CD8-positive, alpha-beta T cell (primary cell): ENCODE measurements at places on chromosomes 5 and 9. TPM values are rescaled to one million over a fixed set of nuclear protein-coding genes. Genes with fewer than 3 reads are reported as not detected.
A peak's percentile ranks its signal among the peaks of the same experiment; 100 is the strongest.

The ANKRD18B gene
- total RNA-seq: not detected

The CTSL gene
- total RNA-seq: 1.2 TPM

DNA sequence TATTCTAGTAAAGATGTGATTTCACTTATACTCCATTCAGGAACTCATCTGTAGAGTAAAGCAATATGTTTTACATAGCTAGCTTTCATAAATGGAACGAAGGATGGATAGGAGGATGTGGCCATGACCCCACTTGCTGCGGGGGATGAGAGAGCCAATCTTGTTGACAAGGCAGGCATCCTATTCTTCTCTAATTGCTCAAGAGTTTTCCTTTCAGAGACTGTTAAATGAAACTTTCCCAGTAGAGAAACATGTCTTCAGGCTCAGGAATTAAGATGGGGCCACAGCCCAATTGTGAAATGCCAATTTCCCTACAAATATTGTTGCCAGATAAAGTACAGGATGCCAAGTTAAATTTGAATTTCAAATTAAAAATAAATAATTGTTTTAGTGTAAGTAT, 196.2 kb upstream of the TUT7 start:
- DNase-seq: no peak

- no peak for DNase-seq
Measured at GRCh38 chr9:129442803-129443511, 177.9 kb downstream of the C9orf50 start.

DNA sequence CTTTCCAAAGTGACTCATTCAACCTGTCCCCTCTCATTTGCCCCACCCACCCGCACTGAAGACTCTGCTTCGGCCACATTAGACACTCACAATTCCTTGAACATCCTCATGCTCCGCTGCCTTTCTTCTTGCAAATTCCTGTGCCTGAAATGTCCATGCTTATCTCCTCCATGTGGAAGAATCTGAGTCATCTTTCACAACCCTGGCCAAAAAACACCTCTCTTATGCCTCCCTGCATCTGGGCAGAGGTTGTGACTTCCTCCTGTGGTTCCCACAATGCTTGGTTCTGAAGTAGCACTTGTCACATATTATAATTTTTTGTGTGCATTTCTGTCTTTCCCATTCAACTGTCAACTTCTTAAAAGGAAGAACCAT, 238.6 kb downstream of the ENC1 start:
- no peak for DNase-seq

GRCh38 chr9:131668439-131669268, 71.2 kb downstream of the RAPGEF1 start:
- DNase-seq: peak; percentile 73

The NOTCH1 gene
- 29.0 TPM for total RNA-seq

The FLT4 gene
- 13.3 TPM for total RNA-seq

- no peak for DNase-seq
Measured at GRCh38 chr9:97517331-97518089, 16.0 kb downstream of the TMOD1 start.

DNA sequence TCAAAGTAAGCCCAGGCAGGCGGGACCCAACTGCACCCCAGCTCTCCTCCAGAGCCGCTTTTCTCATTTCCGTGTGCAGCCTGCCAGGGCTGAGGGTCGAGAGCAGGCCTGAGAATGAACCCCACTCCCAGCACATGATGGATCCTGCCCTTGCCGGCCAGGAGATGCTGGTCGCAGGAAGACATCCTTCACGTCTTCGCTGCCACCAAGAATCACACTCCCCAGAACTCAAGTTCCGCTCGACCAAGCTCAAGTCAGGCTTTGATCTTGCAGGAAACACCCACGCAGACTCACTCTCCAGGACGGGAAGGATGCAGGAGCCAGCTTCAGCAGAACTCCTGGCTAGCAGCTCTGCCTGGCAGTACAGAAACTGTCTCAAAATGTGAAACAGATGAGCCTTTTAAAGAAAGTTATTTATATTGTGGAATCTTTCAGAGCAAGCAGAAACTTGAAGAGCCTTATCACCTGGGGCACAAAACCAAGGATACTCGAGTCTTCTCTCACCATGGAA, 102.4 kb downstream of the ROR2 start:
- DNase-seq: no peak

DNA sequence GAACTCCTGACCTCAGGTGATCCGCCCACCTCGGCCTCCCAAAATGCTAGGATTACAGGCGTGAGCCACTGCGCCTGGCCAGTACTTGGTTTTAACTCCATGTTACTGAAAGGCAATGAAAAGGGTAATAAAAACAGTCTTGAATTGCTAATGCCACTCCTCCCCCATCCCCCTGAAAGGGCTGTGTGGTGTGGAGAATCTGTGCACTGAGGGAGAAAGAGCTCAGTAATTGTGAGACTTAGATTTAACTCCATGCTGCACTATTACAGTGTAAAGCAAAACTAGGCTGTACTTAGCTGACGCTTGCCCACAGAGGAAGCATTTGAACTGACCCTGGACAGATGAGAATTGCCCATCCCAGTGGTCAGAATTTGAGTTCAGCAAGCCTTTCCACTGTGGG, 1662.4 kb upstream of the ACO1 start:
- no peak for DNase-seq

- no peak for DNase-seq
Measured at GRCh38 chr9:113708821-113709713, 167.0 kb upstream of the ZNF618 start.

- DNase-seq: no peak
Measured at GRCh38 chr9:100029251-100029650, 69.5 kb downstream of the ERP44 start.

The CHD1 gene
- 327 TPM for total RNA-seq

GRCh38 chr9:70220216-70220615, 38.6 kb upstream of the SMC5 start:
- DNase-seq: no peak

GRCh38 chr5:11277323-11277722, 516.3 kb upstream of the DAP start:
- DNase-seq: no peak

GRCh38 chr9:31078175-31078574, 1306.3 kb upstream of the ACO1 start:
- no peak for DNase-seq

- DNase-seq: no peak
Measured at GRCh38 chr9:86185872-86186271, 73.6 kb downstream of the C9orf153 start.

DNA sequence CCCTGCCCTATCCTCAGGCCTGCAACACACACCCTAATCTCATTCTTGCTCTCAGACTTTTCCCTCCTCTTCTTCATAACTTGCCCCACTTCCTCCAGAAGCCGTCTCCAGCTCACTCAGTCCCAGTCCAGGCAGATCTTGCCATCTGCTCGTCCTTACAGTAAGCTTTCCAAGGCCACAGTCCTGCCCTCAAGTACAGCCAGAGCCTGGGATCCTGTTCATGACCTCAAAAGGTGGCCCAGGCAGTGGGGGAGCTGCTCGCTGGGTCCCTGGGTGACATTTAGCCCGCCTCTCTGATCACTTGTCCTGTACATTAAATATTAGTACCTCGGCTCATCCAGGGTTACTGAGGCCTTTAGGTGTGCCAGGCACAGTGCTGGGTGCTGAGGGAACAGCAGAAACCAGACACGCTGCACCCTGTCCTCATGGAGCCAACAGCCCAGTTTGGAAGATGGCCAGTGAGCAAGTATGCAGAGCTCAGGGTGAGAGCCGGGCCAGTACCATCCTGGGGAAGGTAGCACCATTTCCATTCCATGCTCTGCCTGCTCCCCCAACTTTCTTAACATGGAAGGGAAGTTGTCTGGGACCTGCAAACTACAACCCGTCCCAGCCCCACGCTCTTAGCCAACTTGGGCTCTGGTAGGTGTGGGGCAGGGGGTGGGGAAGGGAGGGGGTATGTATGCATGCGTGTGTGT, 100.4 kb downstream of the C5orf15 start:
- DNase-seq: no peak

DNA sequence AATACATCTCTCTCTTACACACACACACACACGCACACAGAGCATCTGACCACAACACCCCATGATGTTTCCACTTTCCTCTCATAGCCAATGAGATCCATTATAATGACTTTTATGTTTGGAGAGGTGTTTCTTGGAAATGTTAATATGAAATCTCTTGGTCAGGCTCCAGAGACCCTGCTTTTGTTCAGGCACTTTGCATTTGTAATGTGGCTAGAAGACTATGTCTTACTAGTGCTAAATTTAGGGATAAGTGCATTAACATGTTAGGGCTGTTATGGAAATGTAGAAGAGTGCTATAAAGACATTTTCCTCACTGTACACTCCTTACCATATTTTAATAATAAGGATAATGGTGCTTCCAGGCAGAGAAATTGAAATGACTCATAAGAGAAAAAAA, 3.8 kb downstream of the CDH9 start:
- DNase-seq: no peak

DNA sequence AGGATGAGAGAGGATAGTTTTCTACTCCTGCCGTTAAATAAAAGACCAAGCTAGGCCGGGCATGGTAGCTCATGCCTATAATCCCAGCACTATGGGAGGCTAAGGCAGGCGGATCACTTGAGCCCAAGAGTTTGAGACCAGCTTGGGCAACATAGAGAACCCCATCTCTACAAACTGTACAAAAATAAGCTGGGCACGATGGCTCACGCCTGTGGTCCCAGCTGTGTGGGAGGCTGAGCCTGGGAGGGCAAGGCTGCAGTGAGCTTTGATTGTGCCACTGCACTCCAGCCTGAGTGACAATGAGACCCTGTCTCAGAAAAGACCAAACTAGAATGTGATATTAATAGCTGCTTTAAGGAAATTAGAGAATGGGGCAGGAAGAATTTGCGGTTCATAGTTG, 158.4 kb downstream of the NIPBL start:
- DNase-seq: no peak

DNA sequence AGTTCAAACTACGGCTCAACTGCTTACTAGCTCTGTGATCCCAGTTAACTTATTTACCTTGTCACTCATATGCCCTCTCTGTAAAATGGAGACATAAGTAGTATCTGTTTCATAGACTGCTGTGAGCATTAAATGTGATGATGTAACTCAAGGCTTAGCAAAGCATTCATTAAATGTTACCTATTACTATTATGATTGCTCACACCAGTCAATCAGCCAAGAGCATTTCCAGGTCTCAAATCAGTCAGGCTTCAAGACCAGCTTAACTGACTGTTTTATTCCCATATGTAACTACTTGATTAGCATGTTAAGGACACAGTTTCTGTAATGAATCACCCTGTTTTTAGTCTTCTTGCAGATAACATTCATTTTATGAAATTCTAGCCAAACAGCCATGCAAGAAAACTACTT, 413.3 kb downstream of the MLLT3 start:
- DNase-seq: no peak

GRCh38 chr9:98781588-98782383, 14.6 kb downstream of the ANKS6 start:
- no peak for DNase-seq

- no peak for DNase-seq
Measured at GRCh38 chr5:178993955-178994579, 1.1 kb downstream of the GRM6 start.

The KCNIP1 gene
- not detected for total RNA-seq

- no peak for DNase-seq
Measured at GRCh38 chr5:168793841-168794837, 215.0 kb upstream of the PANK3 start.

DNA sequence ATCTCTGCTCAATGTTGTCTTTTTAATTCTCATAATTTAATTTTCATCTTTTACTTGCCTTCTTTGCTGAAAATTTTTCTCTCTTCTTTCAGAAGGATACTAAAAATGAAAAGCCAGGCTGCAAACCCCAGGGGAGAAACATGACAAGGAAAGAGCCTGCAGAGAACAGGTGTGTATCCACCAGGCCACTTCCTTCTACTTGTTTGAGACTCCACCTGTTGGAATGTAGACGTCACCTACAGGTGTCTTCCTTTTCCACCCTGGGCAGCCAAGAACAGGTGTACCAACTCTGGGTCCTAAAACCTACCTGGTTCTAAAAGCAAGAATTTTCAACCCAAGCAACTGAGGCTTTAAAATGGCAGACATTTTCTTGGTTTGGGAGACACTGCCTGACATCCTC, 166.8 kb downstream of the ATP10B start:
- no peak for DNase-seq

- peak; percentile 86 for DNase-seq
Measured at GRCh38 chr9:136631038-136632000, 31.4 kb upstream of the EGFL7 start.
